ENCODE measurements at places on chromosomes 2 and 18. TPM values are rescaled to one million over a fixed set of nuclear protein-coding genes. Genes with fewer than 3 reads are reported as not detected.

DCC gene
- total RNA-seq = not detected

GRCh38 chr2:105368759-105369408 is 30.0 kb downstream of the FHL2 start:
- peaks cover 3% of the 10 kb centered on the region for H3K36me3 ChIP-seq
- H3K4me1 ChIP-seq = peaks cover 24% of the 10 kb centered on the region
- H3K4me3 ChIP-seq = no peak overlapping the region
- DNase-seq = no peak

- H3K27ac ChIP-seq = no peak overlapping the region
- H3K4me3 ChIP-seq = no peak overlapping the region
- no peaks in the 10 kb centered on the region for H3K36me3 ChIP-seq
- no peak for DNase-seq
- peaks cover 20% of the 10 kb centered on the region for H3K27me3 ChIP-seq
Measured at GRCh38 chr2:173571887-173572680, 217.4 kb downstream of the CDCA7 start.

DNA sequence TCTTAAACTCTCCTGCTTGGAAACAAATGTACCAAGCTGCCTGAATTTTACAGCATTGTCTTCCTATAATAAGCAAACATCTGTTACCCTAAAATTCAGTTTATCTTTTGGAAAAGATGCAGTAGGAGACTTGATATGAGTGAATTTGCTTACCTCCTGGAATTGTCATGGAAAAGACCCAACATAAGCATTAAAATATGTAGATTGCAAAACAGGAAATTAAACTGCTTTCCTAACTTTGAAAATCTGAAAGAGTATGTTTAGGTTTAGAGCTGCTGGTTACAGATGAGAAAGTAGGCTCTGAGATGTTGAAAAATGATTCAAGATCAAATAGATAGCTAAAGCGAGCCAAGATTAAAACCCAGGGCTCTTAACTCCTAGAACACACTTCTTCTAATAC is 316.5 kb downstream of the SOX11 start:
- no peak for DNase-seq
- H3K27me3 ChIP-seq = no peaks in the 10 kb centered on the region
- no peaks in the 10 kb centered on the region for H3K4me1 ChIP-seq
- no peak overlapping the region for H3K4me3 ChIP-seq
- H3K27ac ChIP-seq = no peak overlapping the region
- no peaks in the 10 kb centered on the region for H3K36me3 ChIP-seq

DNA sequence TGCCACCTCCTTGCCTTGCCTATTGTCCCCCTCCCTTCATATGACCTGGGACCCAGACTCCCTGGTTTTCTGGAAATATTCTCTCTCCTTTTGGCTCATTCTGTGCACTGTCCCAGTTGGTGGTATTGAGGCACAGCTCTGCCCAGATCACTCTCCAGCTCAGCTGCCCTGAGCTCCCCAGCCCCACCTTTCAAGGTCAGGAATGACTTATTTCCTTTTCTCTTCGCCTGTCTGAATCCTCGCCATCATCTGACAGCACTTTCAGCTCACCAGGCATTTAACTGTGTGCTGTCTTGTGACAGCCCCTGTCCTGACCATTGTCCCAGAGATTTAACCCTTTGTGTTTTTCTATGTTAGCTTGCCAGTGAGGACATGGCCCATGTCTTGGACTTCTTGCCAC is 133.0 kb downstream of the MSH2 start:
- no peak for DNase-seq
- no peak overlapping the region for H3K4me3 ChIP-seq
- no peak overlapping the region for H3K27ac ChIP-seq
- H3K27me3 ChIP-seq = no peaks in the 10 kb centered on the region

Measured in activated CD4-positive, alpha-beta memory T cell treated with anti-CD3 and anti-CD28 coated beads, Interleukin-2, amount 10 ng/mL, durations not matched to agents 7 days and 5 days (primary cell).